ENCODE measurements at places on chromosomes 2 and 18.

GRCh38 chr2:237210763-237211162 is 125.1 kb downstream of the COPS8 start:
- no peak for DNase-seq

- DNase-seq, result no peak
Observed at GRCh38 chr2:158079672-158080071, 22.0 kb upstream of the UPP2 start.

- no peak for DNase-seq
Observed at GRCh38 chr2:74944987-74945787, 13.3 kb upstream of the POLE4 start.

- DNase-seq, result no peak
Observed at GRCh38 chr18:3667255-3668137, 217.5 kb downstream of the TGIF1 start.

GRCh38 chr2:26363323-26363722 is 16.7 kb upstream of the ADGRF3 start:
- DNase-seq, result no peak
